ENCODE measurements at places on chromosomes 2 and 18.

- no peak for DNase-seq
These were observed 111.5 kb upstream of the MGAT5 start for GRCh38 chr2:134142341-134142738.

DNA sequence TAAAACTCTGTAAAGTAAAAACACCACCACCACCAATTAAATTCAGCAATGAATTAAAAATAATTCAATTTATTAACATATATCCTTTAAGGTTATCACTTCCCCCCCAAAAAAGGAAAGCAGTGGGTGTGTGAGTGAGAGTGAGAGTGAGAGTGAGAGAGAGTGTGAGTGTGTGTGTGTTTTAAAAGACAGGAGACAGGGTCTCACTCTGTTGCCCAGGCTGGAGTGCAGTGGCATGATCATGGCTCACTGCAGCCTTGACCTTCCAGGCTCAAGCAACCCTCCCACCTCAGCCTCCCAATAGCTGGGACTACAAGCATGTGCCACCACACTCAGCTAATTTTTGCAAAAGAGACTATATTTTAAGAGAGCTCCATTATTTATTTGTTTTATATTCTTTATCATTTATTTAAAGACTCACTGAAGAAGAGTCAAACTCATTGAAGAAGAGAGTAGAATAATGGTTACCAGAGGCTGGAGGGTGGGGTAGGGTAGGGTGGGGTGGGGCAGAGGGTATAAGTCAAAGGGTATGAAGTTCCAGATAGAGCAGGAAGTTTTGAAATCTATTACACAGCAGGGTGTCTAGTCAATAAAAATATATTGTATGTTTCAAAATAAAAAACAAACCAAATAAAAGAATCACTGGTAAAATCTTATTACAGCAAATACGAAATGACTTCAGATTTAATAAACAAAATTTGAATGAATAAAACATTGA is 121.6 kb downstream of the C2orf74 start:
- no peak for DNase-seq

- DNase-seq, result peak; percentile 39
These were observed 25.5 kb downstream of the CENPO start for GRCh38 chr2:24818721-24819167.

DNA sequence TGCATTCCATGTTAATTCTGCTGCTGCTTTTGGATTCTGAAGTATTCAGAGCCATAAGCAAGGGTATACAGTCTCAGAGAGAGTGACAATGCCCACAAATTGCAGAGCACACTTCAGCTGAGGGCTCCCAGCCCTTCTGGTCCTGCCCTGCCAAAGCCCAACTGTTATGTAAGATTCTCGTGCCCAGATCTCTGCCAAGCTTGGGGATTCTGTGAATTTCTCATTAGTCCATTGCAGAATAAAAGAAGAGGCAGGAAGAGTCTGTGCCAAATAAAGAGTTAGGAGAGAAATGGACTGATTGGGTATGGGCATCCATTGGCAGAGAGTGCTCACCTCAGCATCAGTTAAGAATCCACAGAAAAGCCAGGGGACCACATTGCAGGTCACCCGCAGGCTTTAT is 112.0 kb upstream of the PNPT1 start:
- no peak for DNase-seq

- no peak for DNase-seq
These were observed 169.2 kb downstream of the GLI2 start for GRCh38 chr2:120904830-120905234.

DNA sequence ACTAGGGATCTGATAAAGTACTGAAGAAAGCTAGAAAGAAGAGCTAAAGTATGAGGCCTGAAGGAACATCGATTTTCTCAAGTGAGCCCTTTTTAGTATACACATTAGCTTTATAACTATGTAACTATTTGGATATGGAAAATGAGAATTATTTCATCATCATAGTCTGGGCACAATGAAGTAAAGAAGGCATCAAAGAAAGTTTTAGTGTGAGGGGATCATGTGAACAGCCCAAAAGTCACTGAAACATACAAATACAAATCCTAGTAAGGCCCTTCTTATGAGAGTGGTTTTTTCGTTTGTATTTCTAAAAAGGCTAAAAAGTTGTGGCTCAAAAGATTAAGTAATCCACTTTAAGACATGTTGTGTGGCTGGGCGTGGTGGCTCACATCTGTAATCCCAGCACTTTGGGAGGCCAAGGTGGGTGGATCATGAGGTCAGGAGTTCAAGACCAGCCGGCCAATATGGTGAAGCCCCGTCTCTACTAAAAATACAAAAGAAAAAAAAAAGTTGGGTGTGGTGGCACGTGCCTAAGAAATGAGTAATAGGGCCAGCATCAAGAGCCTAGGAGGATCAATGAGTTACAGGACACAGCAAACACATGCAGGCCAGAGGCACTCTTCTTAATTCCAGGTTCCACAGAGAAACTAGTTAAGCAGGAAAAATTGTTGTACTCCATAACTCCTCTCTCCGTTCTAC is 61.9 kb downstream of the PUM2 start:
- DNase-seq, result no peak

DNA sequence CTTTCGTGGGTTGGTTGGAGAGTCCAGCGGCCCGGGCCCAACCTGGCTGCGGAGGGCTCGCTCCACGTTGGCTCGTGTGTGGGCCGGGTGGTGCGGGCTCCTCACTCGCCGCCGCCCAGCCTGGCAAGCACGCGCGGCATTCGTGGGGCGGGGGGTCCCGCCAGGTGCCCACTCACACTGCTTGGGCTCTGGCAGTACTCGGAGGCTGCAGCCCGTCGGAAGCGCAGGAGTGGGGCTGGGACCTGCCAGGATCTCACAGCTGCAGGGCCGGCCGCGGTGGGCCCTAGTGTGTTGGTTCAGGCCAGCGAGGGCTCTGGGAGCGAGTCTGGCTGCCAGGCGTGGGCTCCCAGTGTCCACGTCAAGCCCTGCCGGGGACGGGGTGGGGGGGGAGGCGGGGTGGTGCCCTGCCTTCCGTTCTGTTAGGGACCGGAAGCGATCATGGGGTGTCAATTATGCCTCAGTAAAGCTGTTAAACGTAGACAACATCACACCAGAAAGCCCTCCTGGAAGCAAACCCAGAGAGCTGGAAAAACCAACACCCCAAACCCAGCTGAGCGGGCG is 1.0 kb upstream of the HS6ST1 start:
- peak; percentile 58 for DNase-seq

- DNase-seq, result no peak
These were observed 109.3 kb downstream of the DNAH7 start for GRCh38 chr2:195959341-195959740.

- no peak for DNase-seq
These were observed 453.0 kb downstream of the GALR1 start for GRCh38 chr18:77702686-77703085.

DNA sequence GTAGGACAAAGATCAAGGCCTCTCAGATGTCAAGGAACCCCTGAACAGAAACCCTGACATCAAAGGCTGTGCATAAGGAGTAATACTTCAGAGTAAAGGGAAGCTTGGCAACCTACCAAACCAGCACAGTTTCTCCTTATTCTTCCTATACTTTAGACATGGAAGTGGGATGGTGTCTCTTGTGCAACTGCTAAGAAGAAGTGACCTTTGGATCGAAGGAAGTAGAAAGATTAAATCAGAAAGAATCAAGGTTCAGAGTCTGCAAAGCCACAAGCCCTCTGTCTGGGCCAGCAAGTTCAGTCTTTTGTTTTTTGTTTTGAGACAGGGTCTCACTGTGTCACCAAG is 66.2 kb upstream of the SLC39A10 start:
- no peak for DNase-seq

- peak; percentile 5 for DNase-seq
These were observed 254.4 kb downstream of the KCNE4 start for GRCh38 chr2:223306371-223306770.

DNA sequence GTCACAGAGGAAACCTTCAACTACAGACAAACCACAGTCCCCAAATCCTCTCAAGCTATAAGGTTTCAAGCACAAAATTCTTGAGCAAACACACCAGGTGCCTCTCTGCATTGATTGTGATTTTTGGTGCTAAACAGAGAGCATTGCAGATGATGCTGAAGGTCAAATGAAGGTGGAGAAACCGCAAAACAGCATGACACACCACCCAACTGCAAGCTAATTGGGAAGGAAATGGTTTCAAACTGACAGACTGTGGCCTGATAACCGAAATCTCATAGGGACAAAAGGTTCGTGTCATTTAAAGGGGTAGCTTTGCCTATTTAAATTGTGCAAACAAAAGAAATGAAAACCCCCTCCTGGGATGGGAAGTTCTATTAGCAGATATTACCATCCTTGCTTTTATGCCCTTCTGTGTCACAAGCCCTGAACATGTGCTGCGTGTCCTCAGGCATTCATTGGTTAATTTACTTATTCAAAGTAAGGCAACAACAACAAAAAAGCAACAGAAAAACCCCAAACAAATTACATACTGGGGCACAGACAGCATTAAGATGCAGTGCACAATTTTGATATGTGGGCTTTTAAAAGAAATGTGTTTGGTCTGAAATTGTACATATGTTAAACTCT is 154.9 kb downstream of the AQP4 start:
- DNase-seq, result no peak

- DNase-seq, result no peak
These were observed 68.3 kb downstream of the ICOS start for GRCh38 chr2:204004912-204005311.

- no peak for DNase-seq
These were observed 176.5 kb downstream of the LTBP1 start for GRCh38 chr2:33123216-33123615.

DNA sequence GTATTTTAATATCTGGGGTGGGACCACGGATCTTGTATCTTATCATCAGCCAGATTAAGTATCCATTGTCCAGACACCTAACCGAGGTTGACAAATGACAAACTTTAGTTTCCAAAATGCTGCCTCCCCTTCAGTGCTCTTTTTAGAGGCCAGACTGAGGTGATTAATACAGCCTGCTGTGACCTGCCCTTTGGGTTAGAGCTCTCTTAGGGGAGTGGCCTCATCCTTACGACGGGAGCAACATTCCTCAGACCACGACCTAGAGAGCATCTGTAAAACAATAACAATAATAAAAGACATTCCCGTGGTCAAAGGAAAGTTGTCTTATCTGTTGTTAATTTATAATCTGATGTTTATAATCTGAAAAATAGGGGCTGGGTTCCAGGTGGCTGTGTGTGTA is 405.3 kb downstream of the LPIN1 start:
- no peak for DNase-seq

GRCh38 chr2:45214550-45214949 is 205.3 kb upstream of the SIX2 start:
- no peak for DNase-seq

- DNase-seq, result no peak
These were observed 377.9 kb upstream of the RAB12 start for GRCh38 chr18:8231316-8231715.

DNA sequence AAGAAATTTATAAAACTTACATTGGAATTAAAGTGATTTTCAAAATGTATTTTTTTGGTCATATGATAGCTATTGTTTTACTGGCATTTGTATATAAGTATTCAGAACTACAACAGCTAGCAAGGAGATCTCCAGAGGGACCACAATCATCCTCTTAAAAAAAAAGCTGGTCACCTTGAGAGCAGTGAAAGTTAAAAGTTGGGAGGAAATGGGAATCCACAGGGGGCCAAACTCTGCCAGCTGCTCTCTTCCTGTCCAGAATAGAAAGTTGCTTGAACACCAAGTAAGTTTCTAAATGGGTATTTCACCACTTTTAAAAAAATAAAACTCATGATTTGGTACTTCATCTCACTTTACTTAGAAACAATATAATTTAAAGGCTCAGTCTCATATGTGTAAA is 1025.1 kb downstream of the LRP1B start:
- no peak for DNase-seq

DNA sequence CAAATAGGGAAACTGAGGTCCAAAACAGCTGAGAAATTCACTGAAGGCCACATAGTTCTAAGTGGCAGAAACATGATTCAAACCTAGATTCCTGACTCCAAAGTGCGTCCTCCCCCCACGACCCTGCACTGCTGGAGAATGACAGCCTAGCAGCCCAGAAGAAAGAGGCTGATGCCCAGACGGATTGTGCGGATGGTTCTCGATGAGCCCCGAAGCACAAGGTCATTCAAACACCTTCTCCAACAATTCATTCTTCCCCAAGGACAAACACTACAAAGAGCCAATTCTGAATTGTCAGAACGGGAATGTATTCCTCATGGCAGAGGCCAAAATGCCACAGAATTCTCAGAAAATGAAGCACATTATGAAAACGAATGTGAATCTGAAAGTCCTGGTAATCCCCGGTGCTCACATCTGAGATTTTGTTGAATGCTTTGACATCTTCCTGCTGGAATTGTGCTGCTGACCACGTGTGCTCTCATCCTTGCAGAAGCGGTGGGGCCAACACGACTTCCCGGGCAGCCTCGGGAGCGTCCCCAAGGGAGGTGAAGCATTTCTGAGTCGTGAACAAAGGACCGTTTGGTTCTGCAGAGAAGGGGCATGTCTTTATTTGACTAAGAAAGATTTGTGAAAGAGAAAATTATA is 337.0 kb downstream of the EIPR1 start:
- no peak for DNase-seq

DNA sequence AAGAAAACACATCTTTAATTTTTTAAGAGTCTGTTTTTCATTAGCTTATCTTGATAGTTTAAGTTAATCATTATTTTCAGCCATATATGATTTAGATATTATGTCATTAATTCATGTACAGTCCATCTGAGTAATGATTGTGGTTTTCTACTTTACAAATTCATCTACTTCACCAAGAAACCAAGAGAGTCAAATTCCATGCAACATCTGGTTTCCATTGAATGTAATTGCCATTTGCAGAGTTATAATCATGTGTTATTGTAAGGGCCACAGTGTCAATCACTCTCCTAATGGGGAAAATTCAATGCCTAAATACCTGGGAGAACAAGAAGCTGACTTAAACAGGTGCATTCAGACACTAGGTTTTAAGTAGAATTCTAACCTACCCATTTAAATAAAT is 217.2 kb upstream of the OSR1 start:
- no peak for DNase-seq

- DNase-seq, result no peak
These were observed 151.8 kb upstream of the KCTD1 start for GRCh38 chr18:26700201-26700600.

- DNase-seq, result no peak
These were observed 569.9 kb downstream of the EPHA4 start for GRCh38 chr2:221002101-221002685.

DNA sequence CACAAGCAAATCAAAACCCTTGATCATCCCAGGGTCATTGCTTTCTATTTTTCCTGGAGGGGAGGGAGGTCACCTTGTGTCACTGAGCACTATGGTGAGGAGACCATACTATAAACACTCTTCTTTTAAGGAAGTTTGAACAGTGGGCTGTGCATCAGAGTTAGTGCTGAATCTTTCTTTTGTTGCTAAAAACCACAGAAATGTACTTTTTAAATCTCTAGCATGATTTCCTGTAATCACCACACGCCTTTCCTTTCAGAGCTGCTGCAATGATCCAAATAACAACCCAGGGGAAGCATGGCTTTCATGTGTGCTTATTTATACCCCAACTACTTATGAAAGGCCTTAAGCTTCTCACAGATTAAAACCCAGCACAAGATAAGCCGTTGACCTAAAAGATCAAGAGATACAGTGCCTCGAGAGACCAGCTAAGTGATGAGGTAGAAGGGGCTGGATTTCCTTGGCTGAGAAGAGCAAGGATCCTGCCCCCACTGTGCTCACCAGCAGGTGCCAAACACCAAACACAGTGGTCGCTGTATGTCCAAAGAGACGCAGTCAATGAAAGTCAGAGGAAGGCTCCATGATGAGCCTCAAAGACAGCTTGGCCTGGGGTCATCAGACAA is 34.7 kb downstream of the TRABD2A start:
- no peak for DNase-seq

GRCh38 chr2:71882949-71883472 is 264.7 kb downstream of the CYP26B1 start:
- DNase-seq, result no peak

Measured in H1 (cell line).